ENCODE measurements at places on chromosomes 6 and 20. TPM values are rescaled to one million over a fixed set of nuclear protein-coding genes. Genes with fewer than 3 reads are reported as not detected.

The SLC2A10 gene
- total RNA-seq = 20.8 TPM

DNA sequence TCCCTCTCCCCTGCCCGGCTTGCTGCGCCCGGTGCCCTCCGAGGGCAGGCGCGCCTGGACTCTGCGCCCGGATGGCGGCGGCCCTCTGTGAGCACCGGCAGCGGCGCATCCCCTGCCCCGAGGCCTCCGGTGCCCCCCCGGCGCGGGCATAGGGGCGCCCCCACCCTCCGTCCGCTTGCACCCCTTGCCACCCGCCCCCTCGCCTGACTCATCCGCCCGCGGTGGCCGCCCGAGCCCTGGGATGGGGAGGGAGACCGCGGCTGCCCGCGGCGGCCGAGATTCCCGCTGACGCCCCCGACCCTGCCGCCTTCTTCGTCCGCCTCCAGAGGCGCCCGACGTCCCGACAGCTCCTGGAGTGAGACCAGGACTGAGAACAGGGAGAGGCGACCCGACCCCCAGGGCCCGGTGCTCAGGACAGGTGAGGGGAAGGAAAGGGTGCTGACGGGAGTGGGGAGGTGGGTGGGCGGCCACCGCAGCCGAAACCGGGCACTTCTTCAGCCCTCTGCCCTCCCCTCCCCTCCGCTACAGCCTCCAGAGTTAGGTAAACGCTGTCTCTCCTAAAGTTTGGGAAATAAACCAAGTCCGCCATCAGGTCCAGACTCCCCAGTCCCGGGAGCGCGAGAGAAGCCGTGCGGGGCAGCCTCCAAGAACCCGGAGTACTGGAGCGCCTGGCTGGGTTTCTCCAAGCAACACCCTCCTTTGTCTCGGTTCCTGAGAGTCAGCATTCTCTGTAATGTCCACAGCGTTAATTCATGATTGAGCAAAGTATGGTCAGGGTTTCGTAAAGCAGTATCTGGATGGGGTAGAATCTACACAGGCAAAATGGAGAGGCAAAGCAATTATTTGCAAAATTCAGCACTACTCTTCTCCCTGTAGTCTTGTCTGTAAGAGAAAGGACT, 539 bp downstream of the TMEM200A start:
- H3K27me3 ChIP-seq = peaks cover 16% of the 10 kb centered on the region
- no peak for DNase-seq
- H3K4me1 ChIP-seq = peaks cover 29% of the 10 kb centered on the region
- H3K27ac ChIP-seq = peak overlapping the region; percentile 65
- H3K4me3 ChIP-seq = peak overlapping the region; percentile 60

- DNase-seq = no peak
- H3K36me3 ChIP-seq = no peaks in the 10 kb centered on the region
- no peaks in the 10 kb centered on the region for H3K4me1 ChIP-seq
- no peak overlapping the region for H3K4me3 ChIP-seq
Observed at GRCh38 chr6:2387445-2387844, 142.0 kb upstream of the GMDS start.

- H3K4me1 ChIP-seq = peaks cover 9% of the 10 kb centered on the region
- H3K27me3 ChIP-seq = no peaks in the 10 kb centered on the region
- DNase-seq = no peak
- no peaks in the 10 kb centered on the region for H3K36me3 ChIP-seq
- peak overlapping the region; percentile 59 for H3K27ac ChIP-seq
Observed at GRCh38 chr20:16712511-16712947, 17.3 kb upstream of the SNRPB2 start.

The ITPR3 gene
- total RNA-seq = 76.8 TPM

GRCh38 chr20:47122560-47122959, 227.9 kb downstream of the EYA2 start:
- no peak overlapping the region for H3K4me3 ChIP-seq
- no peak for DNase-seq
- H3K27me3 ChIP-seq = no peaks in the 10 kb centered on the region
- no peaks in the 10 kb centered on the region for H3K36me3 ChIP-seq
- peaks cover 83% of the 10 kb centered on the region for H3K4me1 ChIP-seq

The OR2H1 gene
- total RNA-seq = not detected

DNA sequence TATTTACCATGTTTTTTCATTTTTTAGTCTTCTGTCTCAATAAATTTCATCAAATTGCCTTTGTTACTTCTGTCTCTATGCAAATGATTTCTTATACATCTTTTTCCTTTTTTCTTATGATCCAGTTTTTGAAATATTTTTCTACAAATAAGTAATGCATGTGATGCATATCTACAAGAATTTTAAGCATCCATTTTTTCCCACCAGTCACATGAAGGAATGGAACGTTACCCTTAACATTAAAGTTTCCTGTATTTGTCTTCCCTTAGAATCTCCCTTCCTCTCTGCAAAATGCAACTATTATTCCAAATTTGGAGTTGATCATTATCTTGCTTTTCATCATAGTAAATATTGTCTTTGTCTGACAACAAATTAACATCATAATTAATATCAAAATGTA, 35.5 kb downstream of the PSMB9 start:
- H3K27me3 ChIP-seq = no peaks in the 10 kb centered on the region
- H3K4me1 ChIP-seq = peaks cover 30% of the 10 kb centered on the region
- no peak overlapping the region for H3K4me3 ChIP-seq
- DNase-seq = no peak
- H3K36me3 ChIP-seq = no peaks in the 10 kb centered on the region

DNA sequence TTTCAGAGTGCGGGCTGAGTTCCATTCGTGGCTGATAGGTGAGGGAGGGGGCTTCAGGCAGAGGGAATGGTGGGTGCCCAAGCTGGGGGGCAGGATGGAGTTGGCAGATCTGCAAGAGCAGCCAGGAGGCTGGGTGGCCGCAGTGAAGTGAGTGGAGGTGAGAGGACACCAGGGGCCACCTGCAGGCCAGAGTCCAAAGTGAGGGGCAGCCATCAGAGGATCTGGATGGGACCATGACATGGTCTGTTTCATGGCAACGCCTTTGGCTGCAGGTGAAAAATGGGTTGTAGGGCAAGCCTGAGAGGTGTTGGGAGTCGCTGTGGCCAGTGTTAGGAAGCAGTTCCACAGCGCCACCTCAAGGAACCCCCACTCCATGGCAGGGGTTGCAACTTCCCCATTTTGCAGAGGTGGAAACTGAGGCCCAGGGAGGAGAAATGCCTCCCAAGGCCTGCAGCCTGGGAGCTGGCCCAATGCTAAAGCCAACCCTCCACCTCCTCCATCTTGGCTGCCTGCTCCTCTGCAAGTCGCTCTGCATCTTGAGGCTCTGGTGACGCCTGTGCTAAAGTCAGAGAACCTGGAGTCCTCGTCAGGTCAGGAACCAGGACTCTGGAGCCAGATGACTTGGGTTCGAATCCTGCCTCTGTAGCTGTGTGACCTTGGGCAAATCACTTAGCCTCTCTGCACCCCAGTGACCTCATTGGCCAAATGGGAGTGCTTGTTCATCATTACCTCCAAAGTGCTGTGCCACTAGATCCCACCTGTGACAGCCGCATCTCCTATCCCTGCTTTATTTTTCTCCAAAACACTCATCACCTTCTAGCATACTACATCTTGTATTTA, 153.8 kb downstream of the CEBPB start:
- H3K36me3 ChIP-seq = no peaks in the 10 kb centered on the region
- no peak overlapping the region for H3K27ac ChIP-seq
- DNase-seq = no peak
- H3K4me1 ChIP-seq = peaks cover 37% of the 10 kb centered on the region

GRCh38 chr20:62614085-62614960, 28.0 kb upstream of the SLCO4A1 start:
- H3K4me3 ChIP-seq = no peak overlapping the region
- no peaks in the 10 kb centered on the region for H3K36me3 ChIP-seq
- H3K4me1 ChIP-seq = no peaks in the 10 kb centered on the region
- no peak for DNase-seq
- H3K27ac ChIP-seq = no peak overlapping the region

- H3K27me3 ChIP-seq = peaks cover 79% of the 10 kb centered on the region
- H3K27ac ChIP-seq = no peak overlapping the region
Observed at GRCh38 chr20:63022501-63022900, 15.7 kb upstream of the BHLHE23 start.

- no peak overlapping the region for H3K27ac ChIP-seq
- H3K4me3 ChIP-seq = no peak overlapping the region
- DNase-seq = no peak
- no peaks in the 10 kb centered on the region for H3K27me3 ChIP-seq
- no peaks in the 10 kb centered on the region for H3K36me3 ChIP-seq
Observed at GRCh38 chr6:121393731-121394505, 41.5 kb upstream of the GJA1 start.

The GLP1R gene
- 0.60 TPM for total RNA-seq

The VEGFA gene
- 177 TPM for total RNA-seq

The C6orf58 gene
- not detected for total RNA-seq

- no peak overlapping the region for H3K27ac ChIP-seq
- no peak overlapping the region for H3K4me3 ChIP-seq
Observed at GRCh38 chr6:53320964-53321363, 27.8 kb downstream of the ELOVL5 start.

DNA sequence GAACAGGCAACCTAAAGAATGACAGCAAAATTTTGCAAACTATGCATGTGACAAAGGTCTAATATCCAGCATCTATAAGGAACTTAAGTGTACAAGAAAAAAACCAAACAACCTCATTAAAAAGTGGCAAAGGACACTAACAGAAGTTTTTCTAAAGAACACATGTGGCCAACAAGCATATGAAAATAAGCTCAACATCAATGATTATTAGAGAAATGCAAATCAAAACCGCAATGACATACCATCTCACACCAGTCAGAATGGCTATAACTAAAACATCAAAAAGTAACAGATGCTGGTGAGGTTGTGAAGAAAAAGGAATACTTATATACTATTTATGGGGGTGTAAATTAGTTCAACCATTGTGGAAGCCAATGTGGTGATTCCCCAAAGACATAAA, 5.5 kb downstream of the RFPL4B start:
- no peak overlapping the region for H3K27ac ChIP-seq
- no peaks in the 10 kb centered on the region for H3K27me3 ChIP-seq
- H3K4me1 ChIP-seq = no peaks in the 10 kb centered on the region
- DNase-seq = no peak
- no peak overlapping the region for H3K4me3 ChIP-seq
- H3K36me3 ChIP-seq = no peaks in the 10 kb centered on the region

The CCM2L gene
- total RNA-seq = 5.4 TPM

The PRDM13 gene
- not detected for total RNA-seq

The GSTA1 gene
- total RNA-seq = not detected

DNA sequence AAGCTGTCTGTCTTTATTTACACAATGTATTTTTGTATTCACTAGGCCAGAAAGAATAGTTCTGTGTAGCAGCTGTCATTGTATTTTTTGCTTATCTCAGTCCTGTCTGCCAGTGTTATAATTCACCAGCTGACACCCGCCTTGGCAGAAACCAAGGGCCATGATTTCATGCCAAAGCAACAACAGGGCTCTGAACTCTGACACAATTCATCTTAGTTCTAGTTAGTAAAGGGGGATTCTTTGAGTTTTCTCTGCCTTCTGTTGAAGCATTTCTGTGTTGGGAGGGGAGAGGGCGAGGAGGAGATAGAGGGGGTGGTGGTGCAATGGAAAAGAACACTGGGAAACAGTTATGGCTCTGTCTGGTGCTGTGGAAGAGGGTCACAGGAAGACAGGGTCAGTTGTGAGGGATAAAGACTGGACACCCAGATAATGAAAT, 684.6 kb upstream of the MARCKS start:
- no peak overlapping the region for H3K4me3 ChIP-seq
- H3K4me1 ChIP-seq = no peaks in the 10 kb centered on the region
- no peak for DNase-seq
- H3K27ac ChIP-seq = peak overlapping the region; percentile 39
- no peaks in the 10 kb centered on the region for H3K36me3 ChIP-seq
- no peaks in the 10 kb centered on the region for H3K27me3 ChIP-seq

DNA sequence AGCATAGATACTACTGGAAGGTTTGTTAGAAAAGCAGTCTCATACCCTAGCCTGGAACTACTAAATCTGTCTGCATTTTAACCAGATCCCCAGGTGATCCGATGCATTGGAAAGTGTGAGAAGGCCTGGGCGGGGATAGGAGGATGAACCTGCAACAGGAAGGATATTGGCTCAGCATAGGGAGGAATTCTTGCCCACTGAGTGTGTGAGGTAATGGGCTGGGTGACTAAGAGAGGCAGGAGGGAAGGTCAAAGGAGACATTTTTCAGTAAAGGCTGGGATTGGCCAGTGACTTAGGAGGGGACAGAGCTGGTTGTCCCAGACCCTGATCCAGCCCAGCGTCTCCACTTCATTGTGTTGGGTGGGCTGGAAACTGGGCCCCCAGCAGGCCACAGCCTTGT, 191.0 kb upstream of the LRFN2 start:
- no peaks in the 10 kb centered on the region for H3K36me3 ChIP-seq
- no peak overlapping the region for H3K4me3 ChIP-seq
- no peak overlapping the region for H3K27ac ChIP-seq
- H3K27me3 ChIP-seq = no peaks in the 10 kb centered on the region

DNA sequence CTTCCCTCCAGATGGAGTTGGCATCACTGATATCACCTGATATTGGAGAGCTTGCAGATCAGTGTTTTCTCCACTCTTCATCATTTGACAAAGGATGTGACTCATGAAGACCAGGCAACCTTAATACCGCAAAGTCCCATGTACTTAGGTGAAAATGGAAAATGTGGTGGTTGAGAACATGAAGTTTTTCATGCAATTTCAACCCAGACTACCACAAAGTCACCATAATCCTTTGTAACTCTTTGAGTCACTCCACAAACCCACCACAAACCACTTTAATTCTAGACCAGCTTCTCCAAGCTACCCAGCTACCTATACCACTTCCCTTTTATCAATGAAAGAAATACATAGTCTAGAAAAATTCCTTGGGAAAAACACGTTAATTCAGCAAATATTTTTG, 7.1 kb downstream of the NHLRC1 start:
- H3K27ac ChIP-seq = no peak overlapping the region
- no peaks in the 10 kb centered on the region for H3K4me1 ChIP-seq
- no peak for DNase-seq
- no peaks in the 10 kb centered on the region for H3K27me3 ChIP-seq
- no peak overlapping the region for H3K4me3 ChIP-seq

DNA sequence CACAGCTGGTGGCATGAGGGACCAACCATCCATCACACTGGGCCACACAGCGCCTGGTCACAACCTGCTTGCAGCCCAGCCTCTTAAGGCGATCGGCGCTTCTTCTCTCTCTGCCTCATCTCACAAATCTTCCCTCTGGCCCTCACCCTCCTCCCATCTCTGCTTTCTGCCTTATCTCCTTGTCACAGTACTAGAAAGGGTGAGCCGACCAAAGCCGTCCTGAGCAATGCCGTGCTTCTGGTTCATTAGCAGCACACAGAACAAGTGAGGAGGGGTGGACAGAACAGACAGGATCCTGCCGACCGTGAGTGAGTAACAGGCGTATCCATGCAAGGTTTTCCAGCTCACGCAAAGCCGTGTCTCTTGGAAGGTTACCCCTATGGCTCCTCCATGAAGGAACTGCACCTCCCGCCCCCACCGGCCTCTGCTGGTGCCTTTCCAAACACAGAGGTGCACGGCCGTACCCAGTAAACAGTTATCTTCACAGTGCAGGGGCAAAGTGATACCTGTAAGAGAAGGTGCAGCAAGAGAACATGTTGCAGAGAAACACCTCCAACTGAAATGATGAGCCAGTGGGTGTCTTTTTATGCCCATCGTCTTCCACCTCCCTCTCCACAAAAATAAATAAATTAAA, 331.7 kb downstream of the FARS2 start:
- no peak for DNase-seq
- no peak overlapping the region for H3K4me3 ChIP-seq
- no peaks in the 10 kb centered on the region for H3K36me3 ChIP-seq
- no peaks in the 10 kb centered on the region for H3K4me1 ChIP-seq
- H3K27ac ChIP-seq = no peak overlapping the region
